ENCODE measurements at places on chromosomes 2 and 18.

- DNase-seq = no peak
Observed at GRCh38 chr2:109633284-109633961, 19.3 kb downstream of the SOWAHC start.

GRCh38 chr2:152334701-152335015, 316 bp upstream of the FMNL2 start:
- DNase-seq = no peak

DNA sequence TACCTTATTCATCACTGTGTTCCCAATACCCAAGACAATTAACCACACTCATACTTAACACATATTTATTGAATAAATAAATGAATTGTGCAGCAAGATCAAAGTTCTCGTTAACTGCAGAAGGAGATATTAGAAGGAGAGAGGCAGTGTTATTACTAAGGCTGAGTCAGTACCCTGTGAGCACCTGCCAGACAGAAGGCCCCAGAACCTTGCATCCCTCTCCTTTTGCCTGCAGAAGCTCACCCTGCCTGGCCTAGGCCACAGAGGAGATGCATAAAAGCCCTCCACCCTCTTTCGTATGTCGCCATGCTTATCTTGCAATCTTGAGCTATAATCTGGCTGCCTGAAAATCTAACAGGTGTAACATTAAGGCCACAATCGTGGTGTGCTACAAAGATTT, 20.5 kb upstream of the RNF149 start:
- no peak for DNase-seq

DNA sequence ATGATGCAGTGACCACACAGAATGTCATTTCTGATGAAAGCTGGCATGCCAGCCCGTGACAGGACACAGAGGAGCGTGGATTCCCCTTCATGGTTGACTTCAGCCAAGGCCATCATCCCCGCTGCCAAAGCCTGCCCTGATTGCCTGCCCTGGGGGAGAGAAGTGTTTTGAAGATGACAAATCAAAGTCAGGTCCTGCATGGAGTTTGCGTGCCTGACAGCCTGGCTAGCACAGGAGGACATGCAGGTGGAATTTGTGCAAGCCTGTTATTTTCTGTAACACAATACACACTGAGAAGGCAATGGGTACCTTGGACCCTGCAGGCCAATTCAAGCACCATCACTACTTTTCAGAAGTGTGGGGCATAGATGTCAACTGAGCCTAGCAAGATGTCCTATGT, 5.4 kb upstream of the IL1R2 start:
- no peak for DNase-seq

DNA sequence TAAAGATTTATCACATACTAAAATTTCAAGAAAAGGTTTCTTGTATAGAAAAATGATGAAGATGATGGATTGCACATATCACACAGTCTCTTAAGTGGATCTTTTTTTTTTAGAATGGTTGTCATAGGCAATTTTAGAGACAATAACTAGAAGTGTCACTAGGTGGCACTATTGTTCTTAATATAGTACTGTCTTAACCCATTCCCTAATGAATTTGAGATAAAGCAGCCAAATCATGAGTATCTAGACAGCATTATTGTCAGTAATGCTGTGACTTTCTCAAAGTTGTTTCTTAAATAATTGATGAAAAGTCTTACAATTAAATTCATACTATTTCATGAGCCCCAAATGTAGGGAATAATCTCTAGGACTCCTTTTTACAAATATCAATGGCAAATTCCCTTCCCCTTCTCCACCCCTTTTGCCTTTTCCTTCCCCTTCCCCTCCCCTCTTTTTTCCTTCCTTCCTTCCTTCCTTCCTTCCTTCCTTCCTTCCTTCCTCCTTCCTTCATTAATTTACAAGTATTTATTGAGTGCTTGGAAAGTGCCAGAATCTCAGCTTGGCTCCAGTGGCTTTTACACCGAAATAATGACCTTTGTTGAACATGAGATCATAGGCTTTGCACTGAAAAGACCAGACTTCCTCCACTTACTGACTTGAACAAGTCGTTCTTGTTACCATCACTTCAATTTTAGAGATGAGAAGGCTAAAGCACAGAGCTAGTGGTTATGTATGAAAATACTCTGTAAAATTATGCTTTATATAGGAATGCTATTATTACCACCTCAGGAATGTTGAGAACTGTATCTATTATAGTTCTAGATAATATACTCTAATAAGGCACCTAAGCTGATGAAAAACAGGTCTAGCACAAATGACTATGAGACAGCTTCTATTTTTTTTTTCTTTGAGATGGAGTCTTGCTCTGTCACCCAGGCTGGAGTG, 19.8 kb downstream of the MYL12B start:
- no peak for DNase-seq

GRCh38 chr2:103669531-103669930, 907.7 kb downstream of the TMEM182 start:
- DNase-seq = no peak

DNA sequence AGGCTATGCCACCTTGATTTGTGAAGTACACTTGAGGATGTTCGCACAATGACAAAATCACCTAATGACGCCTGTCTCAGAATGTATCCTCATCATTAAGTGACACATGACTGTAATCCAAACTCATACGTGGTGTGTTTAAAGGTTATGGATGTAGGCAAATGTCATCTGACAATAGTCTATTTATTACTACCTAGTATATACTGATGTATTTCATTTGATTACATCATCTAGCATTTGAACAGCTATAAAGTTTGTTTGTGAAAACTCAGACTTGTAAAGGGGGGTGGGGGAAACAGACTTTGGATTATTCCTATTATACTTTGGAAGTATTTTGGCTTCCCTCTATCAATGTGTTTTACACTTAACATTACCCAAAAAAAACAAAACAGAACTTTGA, 129.9 kb downstream of the TANC1 start:
- no peak for DNase-seq

Measured in activated CD4-positive, alpha-beta T cell treated with anti-CD3 and anti-CD28 coated beads for 1 hour (primary cell).